ENCODE measurements at places on chromosomes 2 and 18. TPM values are rescaled to one million over a fixed set of nuclear protein-coding genes. Genes with fewer than 3 reads are reported as not detected.

Gene CRYGD
- not detected for total RNA-seq

- no peak for DNase-seq
Measured at GRCh38 chr18:33804258-33804657, 226.2 kb downstream of the ASXL3 start.

Gene CPLX4
- not detected for total RNA-seq

GRCh38 chr2:69118609-69119008 is 105.6 kb downstream of the ANTXR1 start:
- no peak for DNase-seq

Gene MDH1
- total RNA-seq, result 195 TPM

GRCh38 chr2:222919841-222920526 is 59.1 kb downstream of the ACSL3 start:
- DNase-seq, result no peak
